Activated CD4-positive, alpha-beta memory T cell treated with anti-CD3 and anti-CD28 coated beads for 36 hours (primary cell): ENCODE measurements at places on chromosomes 2 and 18.

DNA sequence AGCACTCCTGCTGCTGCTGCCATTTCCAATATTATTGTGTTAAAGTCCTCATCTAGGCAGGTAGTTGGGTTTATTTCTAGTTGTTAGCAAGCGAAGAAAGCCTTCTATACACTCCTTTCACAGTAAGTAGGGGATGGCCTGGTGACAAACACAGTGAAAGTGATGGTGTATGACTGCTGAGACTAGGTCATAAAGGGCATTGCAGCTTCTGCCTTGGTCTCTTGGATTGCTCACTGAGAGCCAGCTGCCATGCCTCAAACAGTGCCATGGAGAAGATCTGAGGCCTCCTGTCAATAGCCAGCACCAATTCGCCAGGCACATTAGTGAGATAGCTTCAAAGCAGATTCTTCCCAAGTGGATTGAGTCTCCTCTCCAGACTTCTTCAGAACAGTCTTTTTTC, 27.6 kb upstream of the MSTN start:
- DNase-seq: no peak

DNA sequence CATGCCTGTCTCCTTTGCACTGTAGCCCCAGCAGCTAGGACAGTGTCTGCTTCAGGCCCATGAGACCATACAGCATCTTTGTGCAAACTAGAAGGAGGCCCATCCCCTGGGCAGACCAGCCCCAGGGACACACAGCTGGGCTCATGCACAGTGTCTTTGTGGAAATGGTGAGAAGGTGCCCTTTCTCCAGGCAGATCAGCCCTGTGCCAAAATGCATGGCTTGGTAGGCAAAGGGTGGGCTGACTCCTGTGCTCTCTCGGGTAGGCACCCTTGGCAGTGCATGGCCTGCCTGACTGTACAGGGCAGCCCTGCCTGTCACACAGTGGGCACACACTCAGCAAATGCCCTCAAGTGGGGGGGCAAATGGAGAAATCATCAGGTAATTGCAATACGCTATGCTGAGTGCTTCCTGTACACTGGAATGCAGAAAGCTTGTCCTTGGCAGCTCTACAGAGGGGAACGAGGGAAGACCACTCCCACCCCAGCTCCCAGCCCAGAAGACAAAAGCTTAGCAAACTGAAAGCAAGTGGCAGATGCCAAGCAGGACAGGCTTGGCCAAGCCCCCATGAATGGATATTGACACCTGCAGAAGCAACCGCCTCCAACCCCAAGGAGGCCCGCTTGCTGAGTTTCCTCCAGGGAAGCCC, 21.6 kb downstream of the TNS1 start:
- no peak for DNase-seq

DNA sequence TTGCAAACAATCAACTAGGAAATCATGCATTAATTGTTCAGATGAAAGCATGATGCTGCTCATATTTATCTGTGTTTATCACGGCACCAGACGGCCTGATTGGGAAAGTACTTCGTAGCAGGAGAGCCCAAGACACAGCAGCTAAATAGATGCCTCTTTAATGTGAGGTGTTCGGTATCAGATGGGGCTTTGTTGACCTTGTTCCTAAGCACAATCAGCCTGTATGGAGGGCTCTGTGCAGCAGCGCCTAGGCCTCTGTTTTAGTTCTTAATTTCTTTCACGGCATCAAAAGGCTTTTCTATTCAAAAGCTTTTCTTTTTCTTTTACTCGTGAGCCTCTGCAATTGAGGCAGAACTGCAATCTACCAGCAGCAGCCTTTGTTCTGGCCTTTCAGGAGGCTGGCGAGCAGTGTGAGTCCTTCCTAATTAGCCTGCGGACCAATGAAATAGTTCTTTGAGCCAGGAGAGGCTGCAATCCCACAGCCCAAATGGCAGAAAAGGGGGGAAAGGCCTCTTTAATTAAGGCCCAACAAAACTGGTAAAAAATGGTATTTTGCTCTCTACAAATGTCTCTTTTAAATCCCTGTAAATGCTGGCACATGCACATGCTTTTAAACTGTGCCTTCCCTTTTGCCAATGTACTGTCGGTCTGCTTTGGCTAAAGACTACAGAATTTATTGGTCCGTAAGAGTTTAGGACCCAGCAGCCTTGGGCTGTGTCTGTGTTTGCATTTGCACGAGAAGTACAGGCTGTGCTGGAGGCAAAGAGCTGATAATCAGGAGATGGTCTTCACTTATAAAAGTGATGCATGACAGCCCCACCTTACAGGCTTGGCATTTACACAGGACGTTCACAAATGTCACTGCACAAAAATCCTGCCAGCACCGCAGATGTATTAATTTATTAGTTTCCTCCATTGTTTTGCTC, 159.6 kb downstream of the RND3 start:
- no peak for DNase-seq

- no peak for DNase-seq
These were observed 68.8 kb downstream of the GLI2 start for GRCh38 chr2:120804459-120804858.

DNA sequence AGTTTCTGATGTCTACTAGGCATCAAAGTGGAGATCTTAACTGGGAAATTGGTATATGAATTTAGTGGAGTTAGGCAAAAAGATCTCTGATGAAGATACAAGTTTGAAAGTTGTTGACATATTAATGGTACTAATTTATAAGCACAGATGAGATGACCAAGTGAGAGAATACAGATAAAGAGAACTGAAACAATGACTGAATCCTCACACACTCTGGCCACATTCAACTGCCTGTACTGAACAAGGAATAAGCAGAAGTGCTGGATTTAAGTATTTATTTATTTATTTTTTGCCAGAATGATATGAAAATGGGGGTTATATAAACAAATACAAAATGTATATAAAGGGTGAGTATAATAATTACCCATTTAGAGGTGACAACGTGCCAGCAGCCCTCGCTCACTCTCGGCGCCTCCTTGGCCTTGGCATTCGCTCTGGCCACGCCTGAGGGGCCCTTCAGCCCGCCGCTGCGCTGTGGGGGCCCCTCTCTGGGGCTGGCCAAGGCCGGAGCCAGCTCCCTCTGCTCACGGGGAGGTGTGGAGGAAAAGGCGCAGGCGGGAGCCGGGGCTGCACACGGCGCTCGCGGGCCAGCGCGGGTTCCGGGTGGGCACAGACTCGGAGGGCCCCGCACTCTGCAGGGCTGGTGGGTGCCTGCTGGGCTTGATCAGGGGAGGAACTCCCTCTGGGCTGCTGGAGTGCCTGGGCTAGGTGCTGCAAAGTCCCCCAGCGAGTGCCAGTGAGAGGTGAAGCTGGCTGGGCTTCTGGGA, 1363.9 kb upstream of the CRIM1 start:
- DNase-seq: no peak

DNA sequence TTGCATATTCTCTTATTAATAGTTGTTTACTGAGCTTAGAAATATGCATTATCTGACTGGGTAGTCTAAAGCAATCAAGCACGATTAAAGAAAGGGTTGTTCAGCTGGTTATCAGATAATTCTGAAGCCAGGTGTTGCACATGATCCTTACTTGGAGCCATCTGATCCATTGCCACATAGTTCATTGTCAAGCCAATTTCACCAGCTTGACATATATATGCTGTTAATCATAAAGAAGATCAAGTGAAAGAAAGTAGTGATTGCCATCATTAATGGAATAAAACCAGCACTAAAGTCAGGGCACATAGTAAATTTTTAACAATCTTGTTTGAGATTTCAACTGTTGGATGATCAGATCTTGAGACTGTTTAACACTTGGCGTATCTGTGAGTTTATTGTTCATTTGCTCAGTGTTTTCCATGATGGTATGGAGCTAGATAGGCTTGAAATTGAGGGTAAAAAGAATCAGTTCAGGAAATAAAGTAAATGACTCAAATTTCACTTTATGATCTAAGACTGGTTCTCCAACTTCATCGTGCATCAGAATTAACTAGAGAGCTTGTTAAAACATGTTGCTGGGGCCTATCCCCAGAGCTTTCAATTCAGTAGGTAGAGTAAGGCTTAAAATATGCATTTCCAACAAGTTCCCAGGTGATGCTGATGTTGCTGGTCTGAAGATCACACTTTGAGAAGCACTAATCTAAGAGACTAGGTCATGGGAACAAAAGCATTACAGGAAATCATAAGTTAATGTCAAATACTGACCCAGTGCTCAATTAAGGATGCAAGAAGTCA, 539.6 kb downstream of the SATB2 start:
- DNase-seq: no peak

- no peak for DNase-seq
These were observed 786.4 kb downstream of the RNF144A start for GRCh38 chr2:7703543-7704144.

DNA sequence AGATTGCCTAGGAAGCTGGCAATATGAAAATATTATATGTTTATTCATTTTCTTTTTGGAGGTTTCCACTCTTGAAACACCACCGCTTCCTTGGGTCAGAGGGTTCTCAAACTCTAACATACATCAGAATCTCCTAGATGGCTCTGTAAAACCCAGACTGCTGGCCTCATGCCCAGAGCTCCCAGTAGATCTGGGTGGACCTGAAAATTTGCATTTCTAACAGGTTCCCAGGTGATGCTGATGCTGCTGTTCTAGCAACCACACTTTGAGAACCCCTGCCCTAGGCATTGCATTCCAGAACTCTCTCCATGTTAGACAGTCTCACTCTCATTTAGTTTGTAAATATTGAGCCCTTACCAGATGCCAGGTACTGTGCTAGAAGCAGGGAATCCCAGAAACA, 139.4 kb downstream of the FAM210A start:
- no peak for DNase-seq

DNA sequence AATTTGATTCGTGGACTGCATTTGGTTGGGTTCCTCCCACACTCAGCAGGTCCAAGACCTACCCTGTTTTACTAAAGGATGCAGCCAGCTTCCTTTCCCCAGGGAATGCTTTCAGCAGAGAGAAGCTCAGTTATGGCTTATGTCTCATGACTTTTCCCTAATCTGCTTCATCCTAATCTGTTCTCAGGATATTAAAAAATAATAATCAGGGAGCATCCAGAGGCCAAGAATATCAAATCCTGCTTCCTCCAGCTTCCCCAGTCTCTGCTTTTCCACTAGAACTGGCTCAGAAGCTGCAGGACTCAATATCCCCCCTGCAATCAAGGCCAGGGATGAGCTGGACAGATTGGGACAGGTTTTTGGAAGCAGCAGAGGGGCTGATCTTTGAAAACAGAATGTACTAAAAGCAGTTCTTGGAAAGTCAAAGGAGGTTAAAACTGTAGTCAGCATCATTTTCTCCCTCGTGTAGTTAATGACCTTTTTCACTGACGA, 326.9 kb upstream of the TNP1 start:
- no peak for DNase-seq

DNA sequence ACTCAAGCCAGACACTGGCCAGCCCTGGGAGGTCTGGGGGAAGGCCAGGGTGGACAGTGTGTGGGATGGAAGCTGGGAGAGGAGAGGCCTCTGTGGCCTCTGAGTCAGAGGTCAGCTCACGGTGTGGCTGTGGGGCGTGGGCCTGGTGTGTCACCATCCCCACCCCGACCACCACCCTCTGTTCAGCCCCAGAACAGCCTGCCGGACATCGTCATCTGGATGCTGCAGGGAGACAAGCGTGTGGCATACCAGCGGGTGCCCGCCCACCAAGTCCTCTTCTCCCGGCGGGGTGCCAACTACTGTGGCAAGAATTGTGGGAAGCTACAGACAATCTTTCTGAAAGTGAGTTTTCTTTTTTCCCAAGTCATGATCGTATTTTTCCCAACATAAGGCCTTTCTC, 110.5 kb downstream of the DYSF start:
- DNase-seq: no peak

- no peak for DNase-seq
These were observed 262.7 kb downstream of the SETBP1 start for GRCh38 chr18:44943311-44943881.

DNA sequence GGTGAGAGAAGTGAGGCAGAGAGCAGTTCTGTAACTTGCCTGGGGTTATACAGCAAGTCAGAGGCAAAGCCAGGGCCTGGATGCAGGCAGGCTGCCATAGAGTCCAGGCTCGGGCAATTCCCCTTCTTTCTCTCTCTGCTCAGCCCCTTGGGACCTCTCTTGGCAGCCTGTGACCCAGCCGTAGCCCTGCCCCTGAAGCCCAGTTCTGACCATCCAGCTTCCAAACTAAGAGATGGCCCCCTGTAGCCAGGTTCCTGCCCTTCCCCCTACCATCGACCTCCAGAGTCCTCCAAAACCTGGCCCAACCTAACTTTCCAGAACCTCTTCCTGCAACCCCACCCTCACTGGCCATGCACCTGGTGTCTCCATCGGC, 201.2 kb downstream of the CTIF start:
- DNase-seq: no peak

DNA sequence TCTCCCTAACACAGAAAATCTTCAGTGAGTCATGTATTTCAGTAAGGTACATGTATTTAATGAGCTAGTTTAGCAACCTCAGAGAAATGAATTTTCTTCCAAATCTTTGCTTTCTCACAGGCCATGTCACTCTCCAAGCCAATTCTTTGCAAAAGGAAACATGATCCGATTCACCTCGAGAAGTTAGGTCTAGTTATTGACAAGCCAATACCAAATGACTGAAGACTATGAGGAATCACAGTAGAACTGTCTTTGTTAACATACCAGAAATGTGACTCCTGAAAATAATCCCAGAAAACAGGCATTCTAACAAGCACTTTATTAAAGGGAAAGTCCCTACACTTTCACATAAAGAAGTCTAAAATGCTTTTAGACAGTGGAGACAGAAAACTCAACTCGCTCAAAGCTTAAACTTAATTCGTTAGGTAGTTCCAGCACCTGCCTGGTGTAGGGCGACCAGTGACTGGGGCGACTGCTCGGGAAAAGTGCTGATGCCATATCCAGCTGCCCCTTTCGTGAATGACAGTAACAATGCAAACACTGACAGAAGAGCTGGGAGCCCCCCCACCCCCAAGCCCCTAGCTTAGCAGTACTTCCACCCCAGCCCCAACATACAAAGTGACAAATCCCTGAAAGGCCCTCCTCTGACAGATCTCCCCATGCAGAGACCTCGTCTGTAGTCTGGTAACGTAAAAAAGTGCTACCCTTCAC, 1.8 kb downstream of the MEMO1 start:
- peak; percentile 38 for DNase-seq

DNA sequence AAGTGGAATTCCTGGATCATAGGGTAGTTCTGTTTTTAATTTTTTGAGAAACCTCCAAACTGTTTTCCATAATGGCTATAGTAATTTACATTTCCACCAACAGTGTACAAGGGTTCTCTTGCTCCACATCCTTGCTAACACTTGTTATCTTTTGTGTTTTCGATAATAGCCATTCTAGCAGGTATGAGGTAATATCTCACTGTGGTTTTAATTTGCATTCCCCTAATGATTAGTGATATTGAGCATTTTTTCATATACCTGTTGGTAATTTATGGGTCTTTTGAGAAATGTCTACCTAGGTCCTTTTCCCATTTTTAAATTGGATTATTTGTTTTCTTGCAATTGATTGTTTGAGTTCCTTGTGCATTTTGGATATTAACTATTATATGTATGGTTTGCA, 39.6 kb downstream of the DIS3L2 start:
- no peak for DNase-seq
